ENCODE measurements at places on chromosomes 2 and 18.
A peak's percentile ranks its signal among the peaks of the same experiment; 100 is the strongest.

- DNase-seq: no peak
Observed at GRCh38 chr2:102282678-102283091, 28.7 kb upstream of the IL1RL1 start.

- no peak for DNase-seq
Observed at GRCh38 chr2:10688921-10689807, 611 bp downstream of the NOL10 start.

GRCh38 chr2:9663008-9663879, 32.4 kb upstream of the YWHAQ start:
- no peak for DNase-seq

GRCh38 chr2:75736276-75736675, 25.6 kb upstream of the GCFC2 start:
- DNase-seq: no peak

DNA sequence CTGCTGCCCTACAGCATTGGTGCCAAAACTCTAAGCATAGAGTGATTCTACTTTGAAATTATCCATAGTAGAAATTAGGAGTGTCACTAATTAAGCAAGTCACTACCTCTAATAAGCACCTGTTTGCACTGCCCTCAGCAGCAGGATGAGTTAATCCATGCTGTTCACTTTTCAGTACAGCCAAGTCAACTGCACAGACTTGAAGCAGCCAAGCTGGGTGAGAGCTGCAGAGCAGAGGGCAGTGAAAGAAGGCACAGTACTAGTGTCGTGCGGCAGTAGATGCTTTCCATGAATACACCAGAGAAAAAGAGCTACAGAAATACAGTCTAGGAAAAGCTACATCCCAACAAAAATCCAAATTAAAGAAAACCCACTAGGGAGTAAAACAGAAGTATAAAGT, 98.6 kb downstream of the RAPH1 start:
- no peak for DNase-seq

- DNase-seq: no peak
Observed at GRCh38 chr2:85951351-85952067, 62.7 kb upstream of the ST3GAL5 start.

GRCh38 chr2:36659872-36660312, 36.6 kb upstream of the VIT start:
- DNase-seq: no peak

DNA sequence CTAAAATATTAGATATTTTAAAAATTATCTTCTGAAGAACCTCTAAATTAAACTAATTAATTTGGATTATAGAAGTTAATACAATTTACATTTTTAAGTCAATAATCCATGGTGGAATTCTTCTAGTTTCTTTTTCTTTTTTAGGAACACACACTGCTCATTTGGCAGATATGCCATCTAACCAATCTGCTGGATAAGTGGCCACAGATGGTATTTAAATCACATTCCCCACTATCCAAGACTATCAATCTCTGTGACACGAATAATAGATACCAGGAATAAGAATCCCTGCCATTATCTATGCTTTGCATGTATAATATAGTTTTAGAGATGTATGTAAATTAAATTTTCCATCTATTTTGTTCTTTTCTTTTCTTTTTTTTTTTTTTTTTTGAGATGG, 58.5 kb downstream of the CABYR start:
- no peak for DNase-seq

- DNase-seq: no peak
Observed at GRCh38 chr2:186648130-186648529, 45.7 kb upstream of the FAM171B start.

DNA sequence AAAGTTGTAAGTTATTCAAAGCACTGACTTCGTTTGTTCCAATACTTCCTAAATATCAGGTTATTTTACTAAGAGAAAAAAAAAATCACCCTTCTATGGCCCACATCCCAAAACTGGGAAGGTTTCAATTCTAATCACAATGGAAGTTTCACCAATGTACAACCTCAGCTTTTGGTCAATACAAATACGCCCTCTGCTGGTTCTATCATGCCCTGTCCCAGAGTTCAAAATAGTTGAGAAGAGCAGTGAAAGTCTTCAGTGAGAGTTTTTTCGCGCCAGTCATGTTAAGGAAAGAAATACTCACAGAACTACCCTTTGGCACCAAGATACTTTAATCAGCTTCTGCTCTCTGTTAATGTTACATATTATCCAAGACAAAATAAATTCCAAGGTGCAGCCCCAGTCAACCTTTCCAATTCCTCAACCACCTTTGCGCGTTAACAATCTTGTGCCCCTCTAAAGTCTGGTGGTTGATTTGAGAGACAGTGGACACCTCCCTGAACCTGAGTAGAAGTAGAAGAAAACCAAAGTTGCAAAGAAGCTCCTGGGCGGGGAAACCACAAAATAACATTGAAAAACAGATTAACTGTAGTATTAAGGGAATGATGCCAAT, 59.9 kb downstream of the SUMO1 start:
- DNase-seq: peak; percentile 17

- DNase-seq: no peak
Observed at GRCh38 chr2:132662732-132663131, 7.3 kb downstream of the LYPD1 start.

GRCh38 chr2:158477202-158477601, 20.4 kb downstream of the PKP4 start:
- DNase-seq: no peak

- DNase-seq: no peak
Observed at GRCh38 chr2:196105951-196106350, 37.3 kb upstream of the DNAH7 start.

GRCh38 chr18:61734396-61734795, 158.4 kb downstream of the RNF152 start:
- no peak for DNase-seq

- no peak for DNase-seq
Observed at GRCh38 chr2:102149243-102149642, 6.7 kb downstream of the IL1R1 start.

DNA sequence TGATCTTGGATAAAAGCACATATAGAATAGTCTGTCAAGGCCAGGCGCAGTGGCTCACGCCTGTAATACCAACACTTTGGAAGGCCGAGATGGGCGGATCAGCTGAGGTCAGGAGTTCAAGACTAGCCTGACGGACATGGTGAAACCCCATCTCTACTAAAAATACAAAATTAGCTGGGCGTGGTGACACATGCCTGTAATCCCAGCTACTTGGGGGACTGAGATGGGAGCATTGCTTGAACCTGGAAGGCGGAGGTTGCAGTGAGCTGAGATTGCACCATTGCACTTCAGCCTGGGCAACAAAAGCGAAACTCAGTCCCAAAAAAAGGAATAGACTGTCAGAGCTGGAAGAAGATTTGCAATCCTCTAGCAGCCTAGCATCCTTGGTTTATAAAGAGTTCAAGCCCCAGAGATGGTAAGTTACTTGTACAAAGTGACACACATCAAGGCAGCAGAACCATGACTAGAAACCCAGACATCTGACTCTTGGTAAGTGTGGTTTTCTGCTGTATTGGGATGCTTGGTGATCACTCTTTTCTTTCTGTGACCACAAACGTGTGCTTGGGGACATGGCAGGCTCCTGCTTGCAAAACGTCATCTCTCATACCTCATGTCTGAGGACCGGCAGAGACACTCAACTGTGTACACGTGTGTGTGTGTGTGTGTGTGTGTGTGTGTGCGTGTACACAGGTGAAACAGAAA, 69.0 kb downstream of the OSBPL6 start:
- no peak for DNase-seq

DNA sequence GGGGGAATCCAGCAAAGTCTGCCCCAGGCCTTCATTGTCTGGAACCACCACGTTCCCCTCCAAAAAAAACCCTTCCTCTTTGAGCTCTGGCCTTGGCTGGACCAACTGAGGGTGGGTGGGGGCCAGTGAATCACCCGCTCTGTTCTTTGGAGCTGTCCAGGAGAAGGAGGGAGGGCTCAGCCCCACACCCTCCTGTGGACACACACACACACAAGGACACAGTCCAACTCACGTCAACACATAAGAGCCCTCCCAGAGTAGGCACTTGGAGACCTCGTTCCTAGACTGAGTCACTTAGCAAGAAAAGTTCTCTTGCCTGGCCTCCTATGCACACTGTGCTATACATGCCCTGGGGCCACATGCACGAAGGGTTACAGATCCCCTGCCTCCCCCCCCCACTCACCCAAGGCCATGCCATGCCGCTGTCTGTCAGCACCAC, 1.2 kb upstream of the TNS1 start:
- DNase-seq: no peak

- no peak for DNase-seq
Observed at GRCh38 chr2:19671916-19672315, 229.9 kb downstream of the TTC32 start.

GRCh38 chr2:189492451-189492850, 51.2 kb downstream of the WDR75 start:
- no peak for DNase-seq

GRCh38 chr2:64023485-64024258, 4.4 kb upstream of the VPS54 start:
- no peak for DNase-seq

GRCh38 chr2:12091201-12091806, 344.9 kb downstream of the LPIN1 start:
- no peak for DNase-seq

- DNase-seq: no peak
Observed at GRCh38 chr2:148756292-148756975, 111.9 kb downstream of the EPC2 start.

DNA sequence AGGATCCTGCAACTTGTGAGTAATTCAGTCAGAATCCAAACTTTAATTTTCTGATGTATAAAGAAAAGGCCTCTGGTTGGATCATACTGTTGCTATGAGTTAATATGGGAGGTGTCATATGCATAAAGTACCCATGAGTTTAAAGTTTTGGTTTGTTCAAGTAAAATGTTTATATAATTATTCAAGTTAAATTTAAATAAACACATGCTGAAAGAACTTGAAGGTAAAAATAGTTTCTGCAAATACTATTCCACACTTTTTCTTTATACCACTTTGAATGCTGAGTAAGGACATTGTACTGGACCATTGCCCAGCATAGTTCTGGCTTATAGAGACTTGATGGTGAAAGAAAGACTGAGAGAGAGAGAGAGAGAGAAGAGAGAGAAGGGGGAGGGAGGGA, 30.7 kb downstream of the PKP4 start:
- no peak for DNase-seq

GRCh38 chr18:33873112-33873511, 295.1 kb downstream of the ASXL3 start:
- no peak for DNase-seq

- no peak for DNase-seq
Observed at GRCh38 chr2:70212298-70212932, 21.6 kb upstream of the C2orf42 start.

DNA sequence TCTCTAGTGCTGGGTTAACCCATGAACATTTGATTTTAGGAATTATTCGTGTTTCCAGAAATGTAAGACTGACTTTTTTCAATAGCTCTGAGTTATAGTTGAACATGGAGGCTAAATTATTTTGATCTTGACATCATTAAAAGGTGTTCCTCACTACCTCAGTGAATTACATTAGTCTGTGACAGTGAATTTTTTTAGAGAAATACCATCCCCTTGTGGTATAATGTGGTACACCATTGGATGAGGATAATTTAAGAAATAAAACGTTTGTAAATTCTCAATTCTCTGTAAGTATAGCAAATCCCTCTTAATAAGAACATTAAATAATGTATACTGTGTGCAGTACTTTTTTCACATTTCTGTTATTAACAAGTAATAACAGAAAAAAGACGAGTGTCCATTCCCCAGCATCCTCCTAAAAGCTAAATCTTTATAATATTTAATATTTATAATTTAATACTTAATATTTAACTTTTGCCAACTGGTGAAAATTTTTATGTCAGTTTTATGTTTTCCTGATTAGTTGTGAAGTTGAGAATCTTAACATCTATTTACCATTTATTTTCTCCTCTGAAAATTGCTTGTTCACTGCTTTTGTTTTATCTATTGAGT, 70.3 kb upstream of the CWC22 start:
- DNase-seq: no peak

DNA sequence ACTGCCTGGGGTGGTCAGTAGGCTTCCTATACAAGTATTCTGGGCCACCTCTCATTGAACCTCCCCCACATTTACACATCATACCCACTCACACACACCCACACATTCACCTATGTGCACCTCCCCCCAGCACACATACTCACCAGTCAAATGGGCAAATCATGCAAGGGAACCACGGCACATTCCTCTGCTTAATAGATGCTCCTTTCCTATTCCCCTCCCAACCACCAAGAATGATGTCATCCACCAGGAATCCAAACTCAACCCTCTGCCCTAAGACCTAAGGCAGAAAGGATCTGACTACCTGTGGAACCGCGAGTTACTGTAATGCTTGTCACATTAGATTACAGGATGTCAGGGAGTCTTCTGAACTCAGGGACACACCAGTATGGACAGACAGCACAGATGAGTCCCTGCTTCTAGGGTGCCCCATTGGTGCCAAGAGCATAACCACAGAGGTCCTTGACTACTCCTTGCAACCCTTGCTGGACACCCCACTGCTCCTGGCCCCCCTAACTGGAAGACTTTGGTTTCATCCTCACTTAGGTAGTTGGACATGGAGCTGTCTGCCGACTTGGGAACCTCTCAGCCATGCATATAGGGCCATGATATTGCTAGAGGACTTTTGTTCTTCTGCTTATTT, 21.5 kb upstream of the CAB39 start:
- no peak for DNase-seq

DNA sequence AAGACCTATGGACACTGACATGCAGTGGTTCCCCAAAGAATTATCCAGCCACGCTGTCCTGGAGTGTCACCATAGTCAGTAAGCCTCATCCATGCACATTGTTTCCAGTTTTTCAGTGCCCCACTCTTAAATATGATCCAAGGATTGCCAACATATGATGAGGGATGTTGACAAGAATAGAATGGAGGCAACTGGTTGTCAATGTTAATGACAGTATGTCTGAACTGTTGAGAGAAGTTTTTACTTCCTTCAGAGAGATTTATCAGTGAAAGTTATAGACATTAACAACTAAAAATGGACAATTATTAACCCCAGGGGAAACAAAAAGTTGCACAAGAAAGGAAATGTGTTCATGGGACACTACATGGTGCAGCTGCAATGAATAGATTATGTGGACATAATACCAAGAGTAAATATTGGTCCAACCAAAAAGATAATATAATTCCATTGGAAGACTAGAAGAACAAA, 69.9 kb downstream of the CYP26B1 start:
- no peak for DNase-seq

GRCh38 chr2:8821276-8822217, 15.9 kb downstream of the KIDINS220 start:
- no peak for DNase-seq

- DNase-seq: no peak
Observed at GRCh38 chr2:42049221-42050009, 1.6 kb downstream of the PKDCC start.

DNA sequence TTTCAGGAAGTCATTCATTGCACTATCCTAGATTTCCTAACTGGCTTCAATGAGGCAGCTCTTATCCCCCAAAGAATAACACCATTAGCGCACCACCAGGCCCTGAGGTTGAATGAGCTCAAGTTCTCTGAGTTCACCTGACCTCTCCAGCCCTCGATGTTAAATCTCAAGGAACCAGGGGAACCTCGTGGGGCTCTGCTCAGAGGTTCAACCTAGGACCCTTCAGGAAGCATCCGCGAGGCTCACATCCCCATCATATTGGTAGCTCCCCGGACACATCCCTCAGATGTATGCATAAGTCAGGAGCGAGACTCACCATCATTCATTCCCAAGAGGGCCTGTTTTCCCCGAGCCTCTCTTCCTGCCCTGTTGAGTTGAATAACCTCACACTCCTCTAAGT, 145.6 kb upstream of the KLHL29 start:
- DNase-seq: no peak

- DNase-seq: no peak
Observed at GRCh38 chr18:12005538-12006487, 24.5 kb downstream of the IMPA2 start.
